ENCODE measurements at places on chromosomes 6 and 20. TPM values are rescaled to one million over a fixed set of nuclear protein-coding genes. Genes with fewer than 3 reads are reported as not detected.

GRCh38 chr20:32440069-32440757, 82.1 kb downstream of the ASXL1 start:
- no peak for DNase-seq

DNA sequence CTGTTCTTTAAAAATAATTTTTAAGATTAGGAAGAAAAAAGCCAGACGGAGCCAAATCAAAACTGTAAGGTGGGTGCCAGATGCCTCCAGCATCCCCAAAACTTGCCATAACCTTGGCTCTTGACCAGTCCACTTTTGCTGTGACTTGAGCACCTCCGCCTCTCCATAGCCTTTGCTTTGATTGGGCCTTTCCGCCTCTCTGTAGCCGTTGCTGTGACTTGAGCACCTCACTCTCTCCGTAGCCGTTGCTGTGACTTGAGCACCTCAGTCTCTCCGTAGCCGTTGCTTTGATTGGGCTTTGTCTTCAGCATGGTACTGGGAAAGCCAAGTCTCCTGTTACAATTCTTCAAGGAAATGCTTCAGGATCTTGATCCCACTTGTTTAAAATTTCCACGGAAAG, 73.0 kb downstream of the YTHDF1 start:
- DNase-seq: no peak

The ZBTB9 gene
- total RNA-seq: 1.6 TPM

The KHDC1L gene
- total RNA-seq: not detected

The NPBWR2 gene
- total RNA-seq: not detected

Measured in gastrocnemius medialis (tissue), 4 donors.